ENCODE measurements at places on chromosomes 7 and 10.

DNA sequence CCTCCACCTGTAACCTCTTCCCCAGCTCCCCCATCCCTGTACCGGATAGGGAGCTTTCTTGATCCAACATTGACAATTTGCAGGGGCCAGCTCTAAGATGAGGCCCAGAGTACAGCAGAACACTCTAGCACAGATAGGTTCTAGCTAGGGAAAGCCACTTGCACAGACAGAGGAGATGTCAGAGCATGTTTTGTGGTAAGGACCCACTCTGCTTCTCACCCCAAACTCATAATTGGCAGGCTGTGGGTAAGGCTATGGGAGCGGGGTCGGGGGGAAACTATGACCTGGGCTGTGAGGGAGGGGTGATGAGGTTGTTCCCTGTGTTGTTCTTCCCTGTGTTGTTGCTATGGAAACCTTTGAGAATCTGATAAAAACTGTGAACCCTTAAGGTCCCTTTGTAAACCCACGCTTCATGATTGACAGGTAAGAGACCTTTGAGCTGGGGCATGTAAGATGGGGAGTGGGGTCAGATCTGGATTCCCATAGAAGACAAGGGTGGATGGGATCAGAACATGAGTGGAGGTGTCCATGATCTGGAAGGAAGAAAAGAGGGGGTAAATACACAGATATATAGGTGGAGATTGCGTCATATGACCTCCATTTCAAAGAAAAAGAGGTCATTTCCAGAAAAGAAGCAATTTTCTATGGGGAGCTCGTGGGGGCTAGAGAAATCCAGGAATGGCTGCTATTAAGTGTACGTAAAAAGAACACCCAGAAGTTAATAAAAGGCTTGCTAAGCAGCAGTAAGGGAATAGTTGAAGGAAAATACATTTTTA is 4.0 kb downstream of the CALD1 start:
- no peak for DNase-seq

GRCh38 chr7:34160261-34160752 is 255.0 kb downstream of the BMPER start:
- no peak for DNase-seq

GRCh38 chr7:81235997-81236396 is 317.1 kb upstream of the SEMA3C start:
- no peak for DNase-seq

- no peak for DNase-seq
Measured at GRCh38 chr10:17003151-17003550, 126.5 kb downstream of the CUBN start.

- no peak for DNase-seq
Measured at GRCh38 chr7:128215281-128215680, 25.8 kb upstream of the LEP start.

DNA sequence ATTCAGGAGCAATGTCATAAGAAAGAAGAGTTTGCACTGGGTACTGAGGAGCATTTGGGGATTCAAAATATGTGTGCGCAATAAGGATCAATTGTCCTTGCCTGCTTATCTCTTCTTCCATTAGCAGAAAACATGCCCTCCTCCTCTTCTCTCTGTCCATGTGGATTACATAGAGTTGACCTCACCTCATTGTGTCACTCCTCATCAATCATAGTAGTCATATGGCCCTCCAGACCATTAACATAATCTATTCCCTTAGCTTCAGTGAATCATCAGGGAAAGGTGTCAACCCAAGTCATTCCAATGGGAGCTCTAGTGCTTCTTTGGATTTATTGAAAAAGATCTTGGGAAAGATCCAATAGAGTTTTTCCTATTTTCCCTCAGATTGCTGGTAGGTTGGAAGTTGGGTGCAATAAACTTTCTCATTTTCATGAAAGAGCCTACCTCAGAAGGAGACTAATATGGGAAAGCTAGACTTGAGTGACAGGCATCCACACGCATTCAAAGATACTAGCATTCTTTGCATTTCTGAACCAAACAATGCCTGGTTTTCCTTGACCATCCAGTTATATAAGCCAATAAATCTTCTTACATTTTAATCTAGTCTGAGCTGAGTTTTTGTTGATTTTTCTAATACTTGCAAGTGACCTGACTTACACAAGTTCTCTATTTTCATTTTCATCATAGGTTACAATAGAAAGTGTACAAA is 71.5 kb upstream of the FAM13C start:
- no peak for DNase-seq

DNA sequence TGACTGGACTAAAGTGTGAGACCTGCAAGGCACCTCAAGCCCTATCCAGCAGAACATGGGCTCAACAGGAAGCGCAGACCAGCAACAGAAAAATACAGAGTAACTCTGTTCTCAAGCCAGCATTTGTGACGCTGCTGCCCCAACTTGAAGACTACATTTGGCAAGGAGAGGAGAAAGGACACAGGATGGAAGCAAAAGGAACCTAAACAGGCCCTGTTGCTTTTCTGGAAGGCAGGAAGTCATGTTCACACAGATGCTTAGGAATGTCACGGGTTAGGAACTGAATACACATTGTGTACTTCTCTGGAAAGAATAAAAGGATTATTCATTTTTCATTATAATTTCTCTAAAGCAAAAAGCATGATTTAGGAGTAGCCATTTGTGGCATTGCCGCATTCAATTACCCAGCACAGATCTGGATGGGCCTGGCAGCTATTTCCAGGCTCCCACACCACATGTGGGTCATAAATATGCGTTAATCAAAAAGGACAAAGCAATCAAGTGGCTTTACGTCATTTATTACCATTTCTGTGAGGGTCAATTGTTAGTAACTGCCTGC is 19.8 kb upstream of the TOMM7 start:
- no peak for DNase-seq

DNA sequence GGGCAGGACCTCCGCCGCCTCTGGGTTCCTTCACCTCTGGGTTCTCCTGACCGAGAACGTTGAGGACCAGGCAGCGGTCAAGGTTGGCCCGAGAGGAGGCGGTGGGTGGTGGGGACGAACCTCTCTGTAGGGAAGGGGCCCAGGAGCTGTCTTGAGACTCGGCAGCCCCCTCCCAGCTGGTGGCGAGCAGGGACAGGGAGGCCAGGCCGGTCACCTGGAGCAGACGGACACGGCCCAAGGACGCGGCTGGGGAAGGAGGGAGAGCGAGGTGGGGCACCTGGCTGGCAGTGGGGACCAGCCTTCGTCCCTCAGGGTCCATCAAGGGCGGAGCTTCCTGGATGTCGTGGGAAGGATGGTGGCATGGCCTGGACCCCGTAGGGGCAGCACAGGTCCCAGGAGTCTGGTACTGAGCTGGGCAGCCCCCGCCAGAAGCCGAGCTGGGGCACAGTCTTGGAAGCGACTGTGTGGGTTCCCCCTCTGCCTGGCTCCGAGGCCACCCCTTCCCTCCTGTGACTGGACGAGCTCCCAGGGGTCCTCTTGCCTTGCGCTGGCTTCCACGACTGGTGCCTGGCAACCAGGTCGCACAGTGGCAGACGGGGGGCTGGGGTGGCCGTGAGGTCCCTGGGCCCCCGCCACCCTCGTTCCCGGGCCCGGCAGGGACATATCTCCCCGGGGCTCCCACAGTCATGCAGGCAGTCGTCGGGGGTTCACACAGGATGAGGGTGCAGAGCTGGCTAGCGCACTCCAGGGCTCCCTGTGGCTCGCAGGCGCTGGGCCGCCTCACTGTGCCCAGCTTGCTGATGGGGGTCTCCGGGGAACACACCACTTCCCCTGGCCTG is 89.9 kb downstream of the DNAJB6 start:
- no peak for DNase-seq

All from substantia nigra (tissue), 51 donors.